NCI-H1105 treated with DMSO at 0.1 percent for 48 hours (cell line): ENCODE measurements at places on chromosomes 4 and X.

GRCh38 chr4:107034996-107035818 lies 906 bp downstream of the DKK2 start:
- no peak for DNase-seq

DNA sequence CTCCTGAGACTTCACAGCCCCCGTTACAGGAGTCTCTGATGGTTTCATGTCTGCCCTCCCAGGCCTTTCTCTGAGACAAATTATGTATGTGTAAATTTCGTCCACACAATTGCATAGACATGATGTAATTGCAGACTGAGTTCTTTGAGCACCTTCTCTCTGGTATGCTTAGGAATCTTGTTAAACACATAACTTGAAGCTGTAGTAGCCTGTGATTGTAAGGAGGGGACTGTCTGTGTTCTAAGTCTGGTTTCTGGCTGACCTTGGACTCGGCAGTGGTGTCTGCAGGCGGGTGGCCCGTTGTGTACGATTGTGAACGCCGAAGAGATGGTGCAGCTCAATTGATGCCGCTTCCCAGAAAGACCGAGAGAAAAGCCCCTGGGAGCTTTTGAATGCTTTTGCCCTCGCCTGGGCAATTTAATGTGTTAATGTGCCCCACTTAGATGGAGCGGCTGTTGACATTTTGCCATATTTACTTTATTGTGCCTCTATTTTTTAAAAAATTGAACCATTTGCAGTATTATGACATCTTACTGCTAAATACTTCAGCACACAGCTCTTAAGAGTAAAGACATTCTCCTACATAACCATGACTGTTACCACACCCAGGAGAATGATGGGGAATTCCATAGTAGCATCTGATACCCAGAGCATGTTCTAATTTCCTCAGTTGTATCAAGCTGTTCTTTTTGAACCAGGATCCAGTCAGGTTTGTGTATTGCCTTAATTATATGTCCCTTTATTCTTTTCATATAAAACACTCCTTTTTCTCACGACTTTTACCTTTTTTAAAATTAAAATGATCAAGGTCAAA lies 58.4 kb upstream of the TADA2B start:
- no peak for DNase-seq

- DNase-seq: no peak
Observed at GRCh38 chr4:89889289-89889688, 5.4 kb upstream of the MMRN1 start.

DNA sequence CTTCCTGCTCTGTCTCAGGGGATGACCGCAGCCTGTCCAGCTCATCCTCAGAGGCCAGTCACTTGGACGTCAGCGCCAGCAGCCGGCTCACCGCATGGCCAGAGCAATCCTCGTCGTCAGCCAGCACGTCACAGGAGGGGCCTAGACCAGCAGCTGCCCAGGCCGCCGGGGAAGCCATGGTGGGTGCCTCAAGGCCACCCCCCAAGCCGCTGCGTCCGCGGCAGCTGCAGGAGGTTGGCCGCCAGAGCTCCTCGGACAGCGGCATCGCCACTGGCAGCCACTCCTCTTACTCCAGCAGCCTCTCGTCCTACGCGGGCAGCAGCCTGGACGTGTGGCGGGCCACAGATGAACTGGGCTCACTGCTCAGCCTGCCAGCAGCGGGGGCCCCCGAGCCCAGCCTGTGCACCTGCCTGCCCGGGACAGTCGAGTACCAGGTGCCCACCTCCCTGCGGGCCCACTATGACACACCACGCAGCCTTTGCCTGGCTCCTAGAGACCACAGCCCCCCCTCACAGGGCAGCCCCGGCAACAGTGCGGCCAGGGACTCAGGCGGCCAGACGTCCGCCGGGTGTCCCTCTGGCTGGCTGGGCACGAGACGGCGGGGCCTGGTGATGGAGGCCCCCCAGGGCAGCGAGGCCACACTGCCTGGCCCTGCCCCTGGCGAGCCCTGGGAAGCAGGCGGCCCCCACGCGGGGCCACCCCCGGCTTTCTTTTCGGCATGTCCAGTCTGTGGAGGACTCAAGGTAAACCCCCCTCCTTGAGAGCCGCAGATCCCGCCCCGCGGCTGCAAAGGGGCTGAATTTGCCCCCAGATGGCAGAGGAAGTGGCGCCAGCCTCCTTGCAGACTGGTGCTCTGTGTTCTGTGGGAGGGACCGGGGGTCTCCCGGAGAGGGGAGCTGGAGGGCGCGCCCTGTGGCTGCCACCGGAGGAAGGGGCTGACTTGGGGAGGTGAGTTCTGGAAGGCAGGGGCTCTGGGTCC lies 29.9 kb downstream of the DOK7 start:
- DNase-seq: no peak
